ENCODE measurements at places on chromosomes 5 and 9.

DNA sequence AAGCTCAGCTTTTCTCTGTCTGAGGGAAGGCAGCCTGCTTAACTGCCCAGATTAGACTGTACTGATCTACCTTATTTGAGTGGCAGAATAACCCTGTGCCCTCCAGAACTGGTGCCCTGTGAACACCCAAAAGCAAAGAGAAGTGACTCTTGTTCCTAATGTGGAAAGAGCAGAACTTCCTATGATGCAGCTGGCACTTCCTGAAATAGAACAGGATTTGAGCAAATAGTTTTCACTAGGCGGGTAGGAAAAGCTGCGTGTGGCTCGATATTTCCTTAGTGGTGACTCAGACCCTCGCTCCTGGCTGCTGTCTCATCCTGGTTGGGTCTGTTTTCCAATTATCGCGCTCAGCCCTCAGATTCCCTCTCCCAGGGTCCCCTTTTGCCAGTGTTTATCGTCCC, 89.9 kb downstream of the SH3TC2 start:
- DNase-seq, result no peak

DNA sequence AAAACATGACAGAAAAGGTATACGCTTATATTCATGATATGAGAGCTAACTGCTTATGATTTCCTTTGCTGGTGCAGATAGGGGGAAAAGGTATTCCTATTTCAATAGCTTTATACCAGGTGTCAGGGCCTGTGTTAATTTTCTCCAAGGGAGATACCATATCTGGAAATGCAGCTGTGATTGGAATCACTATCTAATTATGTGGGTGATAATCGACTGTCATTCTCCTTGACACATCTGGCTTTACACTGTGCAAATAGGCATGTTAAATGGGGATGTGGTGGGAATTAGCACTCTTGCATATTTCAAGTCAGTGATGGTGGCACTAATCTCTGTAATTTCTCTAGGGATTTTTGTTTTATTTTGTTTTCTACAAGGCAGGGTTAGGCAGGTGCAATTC, 611.1 kb downstream of the CDH9 start:
- no peak for DNase-seq

DNA sequence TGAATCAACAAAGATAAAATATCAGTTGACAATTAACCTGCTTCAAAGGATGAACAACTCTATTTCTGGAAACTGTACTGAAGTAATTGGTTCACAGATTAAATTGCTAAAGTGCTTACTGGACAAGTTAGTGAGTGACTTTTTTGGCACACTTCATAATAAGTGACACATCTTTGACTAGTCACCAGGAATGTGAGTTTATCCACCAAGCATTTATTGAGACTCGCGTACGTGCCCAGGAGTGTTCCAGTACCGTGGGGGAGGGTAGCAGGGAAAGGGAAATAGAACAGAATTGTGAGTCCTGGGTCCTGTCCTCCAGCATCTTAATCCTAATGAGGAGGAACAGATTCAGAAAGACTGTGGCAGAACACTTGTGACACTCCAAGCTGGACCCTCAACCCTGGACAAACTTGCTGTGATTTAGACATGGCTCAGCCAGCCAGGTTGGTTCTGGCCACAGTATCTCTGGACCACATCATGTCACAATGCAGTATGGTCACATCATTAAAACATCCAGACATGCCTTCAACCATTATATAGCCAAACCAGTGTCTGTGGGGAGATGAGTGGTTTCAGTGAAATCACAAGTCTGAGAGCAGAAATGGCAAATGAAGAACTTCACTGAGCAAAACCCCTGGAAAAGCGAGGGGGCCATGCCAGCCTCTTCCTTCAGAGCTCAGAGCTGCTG, 623.1 kb downstream of the BNC2 start:
- DNase-seq, result no peak

- DNase-seq, result no peak
Measured at GRCh38 chr9:69671311-69671878, 776 bp downstream of the APBA1 start.
